ENCODE measurements at places on chromosomes 7 and 10.

- DNase-seq, result no peak
Observed at GRCh38 chr7:128879939-128880746, 17.5 kb downstream of the ATP6V1F start.

- DNase-seq, result no peak
Observed at GRCh38 chr10:121994429-121994941, 5.5 kb downstream of the TACC2 start.

- no peak for DNase-seq
Observed at GRCh38 chr10:12130237-12130872, 878 bp downstream of the SEC61A2 start.

- no peak for DNase-seq
Observed at GRCh38 chr10:102501201-102502028, 1.1 kb downstream of the ACTR1A start.

- DNase-seq, result peak; percentile 73
Observed at GRCh38 chr7:128006550-128007302, 24.5 kb downstream of the LRRC4 start.

DNA sequence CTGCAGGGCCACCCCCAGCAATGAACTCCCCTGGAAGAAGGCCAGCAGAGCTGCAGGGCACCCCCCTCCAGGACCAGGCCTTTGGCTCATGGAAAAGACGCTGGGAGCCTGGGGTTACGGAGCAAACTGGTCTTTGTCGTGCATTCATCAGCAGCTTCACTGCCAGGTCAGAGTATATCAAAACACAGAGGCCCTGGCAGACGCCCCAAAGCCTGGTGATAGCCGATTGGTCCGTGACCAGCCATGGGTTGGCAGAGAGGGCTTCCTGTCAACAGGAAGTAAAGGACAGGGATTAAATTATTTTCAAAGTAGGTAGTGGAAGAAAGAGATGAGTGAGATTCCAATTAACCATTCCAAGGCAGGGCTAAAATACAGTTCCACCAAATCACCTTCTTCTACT, 9.0 kb downstream of the PRKAG2 start:
- no peak for DNase-seq
